Stimulated activated CD8-positive, alpha-beta memory T cell treated with anti-CD3 and anti-CD28 coated beads, Interleukin-4, amount 100 ng/mL, for 1 hour (primary cell): ENCODE measurements at places on chromosomes 11 and 22.

GRCh38 chr11:36471577-36471976 lies 38.5 kb downstream of the TRAF6 start:
- no peak for DNase-seq

DNA sequence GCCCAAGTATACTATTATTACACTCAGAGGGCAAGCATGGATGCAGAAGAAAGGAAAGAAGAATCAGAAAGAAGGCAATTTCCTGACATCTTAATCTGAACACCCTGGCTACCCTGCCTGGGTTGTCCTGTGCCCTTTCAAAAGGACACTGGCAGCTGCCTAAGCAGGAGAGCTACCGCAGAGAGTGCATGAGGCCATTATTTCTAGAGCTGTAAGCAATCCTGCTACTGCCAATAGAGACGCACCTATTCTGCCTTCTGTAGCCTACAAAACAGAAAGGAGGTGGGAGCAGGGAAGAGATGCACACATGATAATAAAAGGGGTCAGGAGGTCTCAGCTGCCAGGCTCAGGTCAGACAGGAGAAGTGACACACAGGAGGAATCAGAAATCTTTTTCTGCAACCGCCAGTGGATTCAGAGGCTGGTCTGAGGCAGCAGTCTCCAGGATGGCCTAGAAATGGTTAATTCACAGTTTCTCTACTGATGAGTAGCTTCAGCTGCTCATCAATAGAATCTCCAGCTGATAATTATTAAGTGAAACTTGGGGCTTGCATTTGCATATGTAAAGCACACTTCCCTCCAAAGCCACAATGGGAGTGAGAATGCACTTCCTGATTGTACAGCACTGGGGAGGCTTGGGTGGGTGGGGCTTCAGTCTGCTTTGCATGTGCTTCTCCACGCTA lies 253.9 kb downstream of the LARGE1 start:
- DNase-seq = no peak

DNA sequence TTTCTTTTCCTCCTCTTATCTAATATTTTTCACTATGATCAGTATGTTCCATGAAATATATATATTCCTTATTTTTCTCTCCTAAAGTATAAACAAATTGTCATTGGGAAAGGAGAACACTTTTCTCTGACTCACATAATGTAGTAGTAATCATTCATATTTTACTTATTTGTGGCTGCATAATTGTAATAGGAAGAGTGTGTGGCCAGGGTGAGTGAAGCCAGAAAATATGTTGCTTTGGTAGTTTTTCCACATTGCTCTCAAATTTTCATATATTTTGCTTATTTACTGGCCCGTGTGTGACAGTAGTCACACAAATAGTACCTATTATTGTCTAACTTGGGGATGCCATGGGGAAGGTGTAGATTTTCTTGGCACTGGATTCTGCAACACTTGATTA lies 172.1 kb downstream of the DYNC2H1 start:
- no peak for DNase-seq

- DNase-seq = no peak
These were observed 11.2 kb upstream of the IGLL1 start for GRCh38 chr22:23591201-23591791.

DNA sequence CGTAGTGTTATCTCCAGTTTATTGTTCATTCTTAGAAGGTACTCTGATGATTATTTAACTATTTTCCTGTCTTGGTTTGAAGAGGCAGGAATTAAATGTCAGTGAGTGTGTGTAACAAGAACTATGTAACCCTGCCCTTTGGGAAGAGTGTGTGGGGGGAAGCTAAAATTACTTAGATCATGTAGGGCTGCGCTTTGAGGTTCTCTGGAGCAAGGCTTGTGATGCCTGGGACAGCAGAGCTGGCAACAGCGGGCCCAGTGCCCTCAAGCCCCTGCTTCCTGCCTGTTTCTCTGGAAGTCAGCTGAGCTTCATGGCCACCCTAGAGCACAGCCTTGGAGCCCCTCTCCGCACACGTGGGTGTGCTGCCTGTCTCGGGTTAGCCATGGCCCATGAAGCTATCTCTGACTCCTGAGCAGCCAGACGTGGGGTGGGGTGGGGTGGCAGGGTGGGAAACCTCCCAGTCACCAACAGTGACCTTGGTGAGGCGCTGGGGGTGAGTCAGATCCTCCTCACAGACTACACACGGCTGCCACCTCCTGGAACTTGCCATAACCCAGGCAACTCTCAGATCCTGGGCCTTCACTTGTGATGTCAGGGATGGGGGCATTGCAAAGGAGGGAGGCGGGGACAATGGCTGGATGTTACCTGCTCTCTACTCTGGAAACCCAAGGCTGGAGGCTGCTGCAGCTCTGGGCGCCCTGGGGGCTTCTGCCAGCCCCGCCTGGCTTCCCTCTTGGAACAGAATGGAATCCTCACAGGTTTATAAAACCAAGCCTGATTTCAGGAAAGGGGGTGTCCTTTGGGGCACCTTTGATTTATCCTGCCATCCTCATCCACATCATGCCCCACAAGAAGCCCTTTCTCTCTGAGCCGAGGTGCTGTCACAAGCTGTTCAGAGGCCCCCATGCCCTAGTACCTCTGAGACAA lies 88.6 kb downstream of the SNX19 start:
- no peak for DNase-seq

DNA sequence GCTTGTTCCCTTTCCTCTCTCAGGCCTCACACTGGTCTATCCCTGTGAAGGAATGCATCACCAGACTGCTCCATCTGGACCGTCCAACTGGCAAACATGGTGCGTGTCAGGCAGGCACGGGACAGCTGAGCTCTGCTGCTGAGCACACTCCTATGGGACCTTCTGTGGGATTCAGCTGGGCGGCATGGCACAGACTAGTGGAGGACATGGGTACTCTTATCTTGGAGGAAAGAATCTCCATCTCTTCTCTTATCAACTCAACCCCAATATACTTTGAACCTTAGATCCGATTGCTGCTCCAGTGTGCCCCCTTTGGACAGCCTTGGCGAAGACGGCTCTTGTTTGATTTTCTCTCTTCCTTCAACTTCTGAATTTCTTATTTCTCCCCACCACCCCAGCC lies 593.6 kb downstream of the ETS1 start:
- DNase-seq = no peak

- DNase-seq = peak; percentile 50
These were observed 11.7 kb downstream of the PHRF1 start for GRCh38 chr11:587978-588380.

GRCh38 chr11:112658431-112658878 lies 302.8 kb upstream of the NCAM1 start:
- no peak for DNase-seq

DNA sequence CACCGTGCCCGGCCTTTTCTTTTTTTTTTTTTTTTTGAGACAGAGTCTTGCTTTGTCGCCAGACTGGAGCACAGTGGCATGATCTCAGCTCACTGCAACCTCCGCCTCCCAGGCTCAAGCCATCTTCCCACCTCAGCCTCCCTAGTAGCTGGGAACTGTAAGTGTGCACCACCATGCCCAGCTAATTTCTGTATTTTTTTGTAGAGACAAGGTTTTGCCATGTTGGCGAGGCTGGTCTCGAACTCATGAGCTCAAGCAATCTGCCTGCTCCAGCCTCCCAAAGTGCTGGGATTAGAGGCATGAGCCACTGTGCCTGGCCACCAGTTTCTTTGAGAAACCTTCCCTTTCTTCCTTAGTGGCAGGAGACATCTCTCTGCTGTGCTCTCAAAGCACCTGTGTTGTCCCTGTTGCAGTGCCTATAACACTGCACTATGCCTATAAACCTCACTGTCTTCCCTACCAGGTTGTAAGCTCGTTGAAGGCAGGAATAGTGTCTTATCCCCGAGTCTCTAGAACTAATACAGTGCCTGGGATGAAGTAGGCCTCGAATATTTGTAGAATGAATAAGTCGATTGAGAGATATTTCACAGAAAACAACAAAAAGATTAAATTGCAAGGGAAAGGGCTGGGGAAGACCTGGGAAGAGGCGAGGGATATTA lies 13.7 kb downstream of the TAGLN start:
- DNase-seq = no peak

GRCh38 chr11:33912405-33913361 lies 20.8 kb upstream of the LMO2 start:
- no peak for DNase-seq
